ENCODE measurements at places on chromosomes 3 and 15.

DNA sequence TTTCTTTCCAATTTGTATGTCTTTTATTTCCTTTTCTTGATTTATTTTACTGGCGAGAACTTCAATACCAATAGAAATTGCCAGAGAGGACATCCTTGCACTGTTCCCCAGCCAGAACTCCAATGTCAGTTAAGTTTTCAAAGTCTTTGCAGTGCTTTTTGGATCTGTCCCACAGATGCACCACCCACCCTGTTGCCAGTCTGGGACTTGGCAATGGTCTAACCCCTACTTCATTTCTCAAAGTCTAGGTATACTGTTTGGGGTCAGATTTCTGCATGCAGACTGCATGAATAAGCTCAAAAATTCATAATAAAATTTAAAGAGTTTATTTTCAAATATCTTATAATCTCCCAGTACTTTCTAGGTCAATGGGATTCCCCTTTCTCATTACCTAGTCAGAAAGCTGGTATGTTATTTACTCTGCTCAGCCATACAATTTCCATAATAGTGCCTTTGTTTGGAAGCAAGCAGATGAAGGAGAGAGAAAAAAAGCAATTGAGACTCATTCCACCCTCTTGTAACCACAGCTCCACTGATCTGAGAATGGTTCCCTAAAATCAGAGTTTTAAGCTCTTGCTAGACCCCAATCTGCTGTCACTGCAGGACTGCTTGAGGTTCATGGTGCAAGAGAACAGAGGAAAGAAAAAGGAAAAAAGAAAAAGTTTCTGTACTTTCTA is 125.9 kb upstream of the PLXND1 start:
- DNase-seq: no peak

- no peak for DNase-seq
These were observed 2.2 kb downstream of the ZIC1 start for GRCh38 chr3:147411238-147411814.

GRCh38 chr3:19471138-19471537 is 322.8 kb downstream of the KCNH8 start:
- no peak for DNase-seq

GRCh38 chr3:24498391-24498790 is 3.7 kb upstream of the THRB start:
- DNase-seq: no peak

DNA sequence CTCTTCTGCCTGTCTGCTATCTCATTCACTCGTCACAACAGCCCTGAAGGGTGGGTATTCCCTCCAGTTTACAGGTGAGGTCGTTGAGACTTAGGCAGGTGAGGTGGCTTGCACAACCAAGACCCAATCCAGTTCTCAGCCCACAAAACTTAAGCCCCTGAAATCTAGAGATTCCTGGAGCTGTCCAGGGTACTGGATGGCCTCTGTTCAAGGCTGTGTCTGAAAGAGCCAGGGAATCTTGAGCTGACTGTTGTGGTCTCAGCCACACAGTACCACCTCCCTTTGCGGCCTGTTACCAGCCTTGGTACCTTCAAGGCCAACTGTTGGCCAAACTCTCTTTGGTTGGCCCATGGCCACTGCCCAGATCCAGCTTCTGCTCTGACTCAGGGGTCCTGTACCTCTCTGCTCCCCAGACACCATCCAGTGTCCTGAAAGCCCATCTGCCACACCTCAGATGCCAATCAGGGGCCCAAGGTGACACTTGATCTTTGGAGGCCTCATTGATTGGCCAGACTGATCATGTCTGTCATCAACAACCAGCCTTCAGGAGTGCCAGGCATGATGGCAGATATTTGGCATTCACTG is 10.9 kb upstream of the FAM107A start:
- no peak for DNase-seq

DNA sequence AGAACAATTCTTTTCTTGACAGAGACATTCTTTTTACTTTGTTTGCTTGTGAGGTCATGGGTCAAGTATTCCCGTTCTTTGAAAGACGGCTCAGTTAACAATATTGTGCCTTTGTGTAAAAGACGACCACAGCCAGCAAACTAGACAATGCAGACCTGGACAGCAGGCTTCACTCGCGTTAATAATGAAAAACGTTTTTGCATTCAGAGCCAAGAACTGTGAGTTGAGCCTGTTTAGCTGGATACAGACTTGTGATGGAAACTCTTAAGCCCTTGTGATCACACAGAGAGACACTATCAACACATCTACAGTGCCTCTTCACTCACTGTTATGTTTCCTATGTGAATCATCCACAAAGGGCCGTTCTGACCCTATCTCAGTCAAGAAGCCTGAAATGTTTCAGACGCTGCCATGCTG is 37.3 kb upstream of the CMTM7 start:
- no peak for DNase-seq

- DNase-seq: no peak
These were observed 227.1 kb upstream of the ATP11B start for GRCh38 chr3:182565916-182566796.

GRCh38 chr3:129461461-129462146 is 21.6 kb downstream of the IFT122 start:
- DNase-seq: no peak

GRCh38 chr3:154089421-154090420 is 31.5 kb upstream of the ARHGEF26 start:
- no peak for DNase-seq

- DNase-seq: no peak
These were observed 310.2 kb downstream of the LRRC3B start for GRCh38 chr3:26932752-26933151.

DNA sequence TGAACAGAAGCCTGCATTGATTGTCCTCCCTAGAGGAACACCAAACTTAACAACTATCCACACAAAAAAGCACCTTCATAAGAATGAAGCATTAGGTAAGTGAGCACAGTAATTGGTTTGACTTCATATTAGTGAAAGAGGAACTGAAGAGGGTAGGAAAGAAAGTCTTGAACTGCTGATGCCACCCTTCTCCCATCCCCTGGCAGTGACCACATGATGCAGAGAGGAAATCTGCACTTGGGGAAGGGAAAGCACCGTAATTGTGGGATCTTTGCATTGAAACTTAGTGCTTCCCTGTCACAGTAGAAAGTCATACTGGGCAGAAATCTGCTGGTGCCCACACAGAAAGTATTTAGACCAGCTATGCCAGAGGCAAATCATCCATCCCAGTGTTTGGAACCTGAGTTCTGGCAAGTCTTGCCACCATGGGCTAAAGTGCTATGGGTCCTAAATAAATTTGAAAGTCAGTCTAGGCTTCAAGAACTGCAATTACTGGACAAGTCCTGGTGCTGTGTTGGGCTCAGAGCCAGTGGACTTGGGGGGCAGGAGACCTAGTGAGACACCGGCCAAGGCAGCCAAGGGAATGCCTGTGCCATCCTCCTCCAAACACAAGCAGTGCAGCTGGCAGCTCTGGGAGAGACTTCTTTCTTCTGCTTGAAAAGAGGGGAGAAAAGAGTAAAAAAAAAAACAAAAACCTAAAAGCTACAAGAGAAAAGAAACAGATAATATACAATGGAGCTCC is 63.6 kb downstream of the SLC15A2 start:
- DNase-seq: no peak

GRCh38 chr15:66071160-66071920 is 182.2 kb downstream of the MEGF11 start:
- no peak for DNase-seq
